Occipital lobe (tissue), 3 donors: ENCODE measurements at places on chromosomes 7 and 10. TPM values are rescaled to one million over a fixed set of nuclear protein-coding genes. Genes with fewer than 3 reads are reported as not detected.
A peak's percentile ranks its signal among the peaks of the same experiment; 100 is the strongest.

Gene STEAP4
- total RNA-seq, result 0.16 TPM

Gene ADARB2
- 4.8 TPM for total RNA-seq

Gene TRPV6
- under 0.01 TPM for total RNA-seq

Gene ASAH2
- 1.7 TPM for total RNA-seq

Gene CLRN3
- total RNA-seq, result 0.62 TPM

DNA sequence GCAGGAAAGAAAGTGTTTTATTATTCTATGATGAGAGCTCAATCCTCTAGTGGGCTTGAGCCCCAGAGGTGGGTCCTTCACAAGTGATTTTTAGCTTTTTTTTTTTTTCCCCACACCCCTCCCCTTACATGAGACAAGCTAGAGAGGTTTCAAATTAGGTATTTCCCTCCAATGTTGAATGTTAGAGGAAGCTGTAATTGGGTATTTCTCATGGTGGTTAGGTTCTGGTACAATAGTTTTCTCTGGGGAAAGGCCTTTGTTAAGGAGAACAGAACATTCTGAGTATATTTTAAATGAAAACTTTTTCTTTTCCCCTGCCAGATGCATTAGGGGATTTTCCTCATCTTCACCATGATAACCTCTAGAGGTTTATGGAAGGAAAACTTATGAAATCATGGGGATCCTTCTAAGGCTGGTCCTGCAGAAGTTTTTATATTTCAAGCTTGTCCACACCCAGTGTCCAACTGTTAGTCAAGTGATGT lies 1039.7 kb downstream of the NRG3 start:
- DNase-seq, result no peak

DNA sequence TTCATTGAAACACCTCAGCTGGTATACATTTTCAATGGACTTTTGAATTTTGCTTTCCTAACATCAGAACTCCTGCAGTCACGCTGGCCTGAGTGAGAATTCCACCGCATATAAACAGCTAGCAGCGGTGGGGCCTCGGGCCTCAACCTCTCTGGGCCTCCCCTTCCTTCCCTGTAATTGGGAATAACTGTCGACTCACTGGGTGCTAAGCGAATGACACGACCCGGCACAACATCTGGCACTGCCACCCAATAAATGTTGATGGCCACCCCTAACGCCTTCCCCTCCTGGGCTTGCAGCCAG lies 670 bp downstream of the RCC1L start:
- DNase-seq, result no peak

DNA sequence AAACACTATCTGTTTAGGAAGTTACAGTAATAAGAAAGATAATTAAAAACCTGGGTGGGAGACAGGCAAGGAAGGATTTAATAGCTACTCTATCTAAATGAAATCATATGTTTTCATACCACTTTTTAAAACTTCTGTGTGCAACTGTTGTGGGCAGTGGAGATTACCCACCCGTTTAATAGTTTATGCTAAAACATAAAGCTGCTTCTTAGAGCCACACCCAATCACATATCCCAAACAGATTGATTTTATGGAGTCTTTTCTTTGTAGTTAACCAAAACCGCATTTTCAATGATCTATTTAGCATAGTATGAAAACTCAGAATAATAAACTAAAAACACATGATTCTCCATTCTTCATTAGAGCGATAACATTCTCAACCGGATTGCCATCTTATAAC lies 304.1 kb downstream of the AGMO start:
- DNase-seq, result no peak

- DNase-seq, result no peak
Measured at GRCh38 chr7:14483663-14484062, 418.9 kb downstream of the DGKB start.

DNA sequence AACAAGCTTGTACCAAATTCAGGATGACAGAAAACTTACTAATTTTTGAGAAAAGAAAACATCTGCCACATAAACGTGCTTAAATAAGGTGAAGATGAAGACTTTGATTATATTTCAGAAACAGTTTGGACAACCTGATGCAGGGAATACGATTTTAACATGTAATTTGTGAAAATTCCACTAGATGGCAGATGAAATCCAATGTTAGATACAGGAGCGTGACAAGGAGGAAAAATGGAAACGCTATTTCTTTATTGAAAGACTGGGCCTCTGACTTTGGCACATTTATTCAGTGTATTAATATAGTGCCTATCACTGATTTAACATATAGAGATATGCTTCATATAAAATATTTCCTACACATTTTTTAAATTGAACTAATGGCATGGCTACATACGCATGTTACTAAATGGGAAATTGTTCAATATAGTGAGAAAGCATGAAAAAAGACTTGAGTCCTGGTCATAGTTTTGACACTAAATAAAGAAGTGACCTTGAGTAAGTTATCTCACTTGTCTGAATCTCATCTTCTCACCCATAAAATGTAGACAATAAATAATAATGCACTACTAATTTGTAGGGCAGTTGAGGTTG lies 60.7 kb downstream of the CD36 start:
- DNase-seq, result no peak

DNA sequence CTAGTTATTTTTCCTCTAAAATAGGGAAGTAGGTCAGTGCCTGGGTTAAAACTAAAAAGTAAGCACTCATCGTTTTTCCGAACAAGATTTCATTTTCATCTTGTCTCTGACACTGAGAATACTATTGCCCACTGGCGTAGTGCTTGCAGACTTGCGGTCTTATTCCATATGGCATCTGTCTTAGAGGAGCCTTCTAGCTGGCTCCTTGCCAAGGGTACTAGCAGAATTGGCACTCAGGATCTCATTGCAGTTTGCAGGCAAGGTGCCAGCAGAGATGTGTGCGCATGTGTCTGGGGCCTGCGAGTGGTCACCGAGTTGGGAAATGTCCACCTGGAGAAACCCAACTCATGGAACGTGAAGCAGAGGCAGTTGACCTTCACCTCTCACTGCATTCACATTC lies 143.4 kb downstream of the CELF2 start:
- no peak for DNase-seq

DNA sequence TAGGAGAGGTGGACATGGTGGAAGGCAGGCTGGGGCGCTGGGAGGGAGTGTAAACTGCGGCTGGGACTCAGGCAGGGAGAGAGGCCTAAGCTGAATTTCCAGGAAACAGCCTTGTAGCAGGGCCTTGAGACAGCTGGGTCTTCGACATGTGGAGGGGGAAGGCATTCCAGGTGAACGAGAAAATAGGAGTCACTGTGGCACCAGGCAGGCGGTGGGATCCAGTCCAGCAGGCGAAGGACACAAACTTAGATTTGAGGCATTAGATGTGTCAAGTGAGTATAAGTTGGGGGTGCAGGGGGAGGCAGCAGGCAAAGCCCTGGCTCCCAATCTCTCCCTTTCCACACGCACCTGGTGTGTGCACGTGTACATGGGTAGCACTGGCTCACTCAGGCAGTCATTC lies 105.3 kb downstream of the PTPN20 start:
- no peak for DNase-seq

DNA sequence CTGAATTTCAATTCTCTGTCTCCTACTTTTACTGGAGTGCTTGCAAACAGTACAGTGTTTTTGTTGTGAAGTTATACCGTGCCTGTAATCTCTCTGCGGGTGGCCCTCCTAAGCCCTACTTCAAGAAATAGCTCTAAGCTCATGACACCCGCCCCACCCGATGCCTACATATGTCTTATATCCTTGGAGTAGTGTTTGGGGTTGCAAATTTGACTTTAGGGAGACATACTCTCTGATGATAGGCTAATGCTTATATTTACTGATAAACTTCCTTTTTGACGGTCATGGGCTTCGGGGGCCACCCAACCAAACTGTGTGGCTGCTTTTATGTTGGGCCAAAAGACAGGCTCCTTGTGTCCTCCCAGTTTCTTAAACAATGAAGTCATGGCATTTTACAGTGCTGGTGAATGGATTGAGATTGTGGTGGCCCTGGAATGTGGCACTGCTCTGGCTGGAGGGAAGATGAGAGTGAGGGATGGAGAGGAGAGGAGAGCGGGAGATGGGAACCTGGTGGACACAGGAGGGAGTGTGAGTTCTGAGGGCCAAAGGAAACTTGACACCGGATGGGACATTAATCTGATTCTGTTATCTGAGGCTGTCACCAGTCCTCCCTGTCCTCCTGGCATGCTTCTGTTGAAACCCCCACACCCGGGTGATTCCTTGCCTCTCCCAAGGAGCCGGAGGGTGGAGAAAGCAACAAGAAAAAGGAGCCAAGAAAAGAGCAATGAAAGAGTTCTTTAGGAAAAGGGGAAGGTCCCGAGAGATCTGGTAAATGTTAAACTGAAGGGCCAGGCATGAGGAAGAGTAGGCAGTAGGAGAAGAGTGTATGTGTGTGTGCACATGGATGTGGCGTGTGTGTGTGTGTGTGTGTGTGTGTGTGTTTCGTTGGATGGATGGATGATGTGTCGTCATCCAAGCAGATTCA lies 113.3 kb downstream of the TCF7L2 start:
- DNase-seq, result no peak

DNA sequence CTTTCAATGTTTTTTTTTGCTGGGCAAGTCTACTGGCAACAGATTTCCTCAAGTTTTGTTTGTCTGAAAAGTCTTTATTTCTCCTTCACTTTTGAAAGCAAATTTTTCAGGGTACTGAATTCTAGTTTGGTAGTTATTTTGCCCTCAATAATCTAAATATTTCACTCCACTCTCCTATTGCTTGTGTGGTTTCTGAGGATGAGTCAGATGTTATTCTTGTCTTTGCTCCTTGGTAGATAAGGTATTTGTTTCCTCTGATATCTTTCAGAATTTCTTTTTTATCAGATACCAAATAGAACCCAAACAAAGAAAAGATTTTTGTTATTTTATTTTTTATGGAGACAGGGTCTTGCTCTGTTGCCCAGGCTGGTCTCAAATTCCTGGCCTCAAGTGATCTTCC lies 99.2 kb upstream of the MALRD1 start:
- no peak for DNase-seq

- DNase-seq, result no peak
Measured at GRCh38 chr7:135206941-135207391, 4.4 kb downstream of the WDR91 start.

GRCh38 chr10:103921248-103921647 lies 3.3 kb upstream of the STN1 start:
- no peak for DNase-seq

GRCh38 chr10:80523773-80524172 lies 13.9 kb upstream of the SH2D4B start:
- no peak for DNase-seq

DNA sequence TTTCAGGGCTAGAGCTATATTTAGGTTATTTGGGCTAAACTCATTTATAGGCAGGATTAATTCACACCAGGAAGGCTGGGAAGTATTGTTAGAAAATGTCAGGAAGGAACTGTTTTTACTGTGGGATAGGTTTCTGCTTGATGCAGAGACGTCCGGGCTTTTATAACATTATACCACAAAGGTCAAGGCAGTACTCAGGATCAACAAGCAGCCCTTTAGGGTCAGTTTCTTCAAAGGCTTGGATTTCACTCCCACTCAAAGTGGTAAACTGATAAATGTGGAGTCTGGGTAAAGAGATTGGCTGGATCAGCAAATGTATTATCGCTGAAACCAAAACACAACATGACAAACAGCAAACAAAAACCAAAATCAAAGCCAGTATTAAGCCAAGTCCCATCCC lies 127.2 kb downstream of the ARL5B start:
- DNase-seq, result no peak

- no peak for DNase-seq
Measured at GRCh38 chr10:79137826-79138225, 69.1 kb downstream of the ZMIZ1 start.

- DNase-seq, result peak; percentile 68
Measured at GRCh38 chr10:128069351-128070051, 56.7 kb downstream of the MKI67 start.

- no peak for DNase-seq
Measured at GRCh38 chr7:106376026-106376799, 91.4 kb upstream of the NAMPT start.

- DNase-seq, result no peak
Measured at GRCh38 chr7:101060992-101061391, 24.3 kb upstream of the TRIM56 start.
